ENCODE measurements at places on chromosomes 11 and 22.
A peak's percentile ranks its signal among the peaks of the same experiment; 100 is the strongest.

GRCh38 chr11:35237860-35238715, 99.1 kb downstream of the CD44 start:
- peak; percentile 35 for DNase-seq

- no peak for DNase-seq
Observed at GRCh38 chr11:28296426-28296825, 188.2 kb downstream of the METTL15 start.

DNA sequence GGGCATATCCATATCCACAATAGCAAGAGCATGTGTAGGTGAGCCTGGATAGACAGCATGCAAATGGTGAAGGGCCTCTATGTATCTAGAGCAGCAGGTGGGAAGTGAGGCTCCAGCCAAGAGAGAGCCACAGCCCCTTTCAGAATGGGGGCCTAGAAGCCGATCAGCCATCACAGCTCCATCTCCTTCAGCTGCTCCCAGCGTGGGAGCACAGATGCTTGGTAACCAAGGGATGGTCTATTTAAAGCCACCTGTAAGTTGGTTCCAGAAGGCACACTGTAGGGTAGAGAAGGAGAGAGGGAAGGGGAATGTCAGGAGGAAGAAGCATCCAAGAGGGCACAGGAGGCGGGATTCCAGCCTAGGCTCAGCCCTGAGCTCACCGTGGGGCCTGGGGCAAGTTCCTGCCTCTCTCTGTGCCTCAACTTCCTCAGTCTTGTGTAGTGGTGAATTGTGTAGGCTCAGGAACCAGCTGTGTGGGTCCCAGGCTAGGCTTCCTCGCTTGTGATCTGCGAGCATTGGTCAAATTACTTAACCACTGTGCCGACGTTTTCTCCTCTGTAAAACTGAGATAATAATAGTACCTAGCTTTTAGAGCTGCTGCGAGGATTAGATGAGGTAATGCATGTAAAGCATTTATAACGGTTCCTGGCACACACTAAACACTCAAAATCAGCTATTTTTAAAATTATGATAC, 122.9 kb upstream of the NAV2 start:
- DNase-seq = no peak

DNA sequence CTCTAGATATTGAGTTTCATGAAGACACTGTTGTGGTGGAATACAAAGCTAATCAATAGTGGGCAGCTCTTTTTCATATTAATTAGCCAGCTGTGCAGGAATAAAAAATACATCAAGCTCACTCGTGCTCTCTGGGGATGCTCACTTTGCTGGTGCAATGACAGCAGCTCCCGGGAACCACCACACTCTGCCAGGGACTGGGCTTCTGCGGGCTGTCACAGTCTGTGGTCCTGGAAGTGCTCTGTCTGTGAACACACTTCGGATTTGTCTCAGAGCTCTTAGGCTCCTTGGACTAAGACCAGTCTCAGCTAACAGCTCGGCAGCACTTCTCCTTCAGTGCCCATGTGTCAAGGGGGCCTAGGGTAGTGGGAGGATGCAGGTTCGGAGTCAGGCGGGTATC, 393.5 kb downstream of the TENM4 start:
- DNase-seq = no peak

DNA sequence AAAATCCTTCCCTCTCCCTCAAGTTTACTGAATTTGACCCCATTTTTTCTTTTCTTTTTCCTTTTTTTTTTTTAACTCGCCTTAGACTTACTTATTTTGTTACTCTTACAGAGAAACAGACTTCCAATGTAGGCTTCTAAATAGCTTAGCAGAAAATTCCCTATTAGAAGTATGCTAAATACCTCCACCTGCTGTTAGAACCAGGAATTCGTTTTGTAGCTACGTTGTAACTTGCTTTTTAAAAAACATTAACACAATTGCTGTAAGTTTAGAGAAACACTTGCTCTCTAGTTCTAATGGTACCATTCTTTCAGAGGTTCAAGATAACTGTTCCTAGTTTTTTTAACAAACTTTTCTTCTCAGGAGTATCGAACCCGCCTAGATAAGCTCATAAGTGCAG, 324.2 kb downstream of the DCDC1 start:
- no peak for DNase-seq

DNA sequence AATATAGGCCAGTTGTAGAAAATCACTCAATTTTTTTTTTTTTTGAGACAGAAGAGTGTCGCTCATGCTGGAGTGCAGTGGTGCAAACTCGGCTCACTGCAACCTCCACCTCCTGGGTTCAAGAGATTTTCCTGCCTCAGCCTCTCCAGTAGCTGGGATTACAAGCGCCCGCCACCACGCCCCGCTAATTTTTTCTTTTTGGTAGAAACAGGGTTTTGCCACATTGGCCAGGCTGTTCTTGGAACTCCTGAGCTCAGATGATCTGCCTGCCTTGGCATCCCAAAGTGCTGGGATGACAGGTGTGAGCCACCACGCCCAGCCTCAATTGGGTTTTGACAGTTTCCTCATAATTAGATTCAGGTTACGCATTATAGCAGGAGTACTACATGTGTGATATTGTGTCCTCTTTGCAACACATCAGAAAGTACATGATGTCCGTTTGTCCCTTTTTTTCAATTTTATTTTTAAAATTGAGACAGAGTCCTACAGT, 2.6 kb upstream of the ATP6V1E1 start:
- no peak for DNase-seq

- DNase-seq = no peak
Observed at GRCh38 chr22:22181341-22181850, 63.2 kb upstream of the VPREB1 start.

DNA sequence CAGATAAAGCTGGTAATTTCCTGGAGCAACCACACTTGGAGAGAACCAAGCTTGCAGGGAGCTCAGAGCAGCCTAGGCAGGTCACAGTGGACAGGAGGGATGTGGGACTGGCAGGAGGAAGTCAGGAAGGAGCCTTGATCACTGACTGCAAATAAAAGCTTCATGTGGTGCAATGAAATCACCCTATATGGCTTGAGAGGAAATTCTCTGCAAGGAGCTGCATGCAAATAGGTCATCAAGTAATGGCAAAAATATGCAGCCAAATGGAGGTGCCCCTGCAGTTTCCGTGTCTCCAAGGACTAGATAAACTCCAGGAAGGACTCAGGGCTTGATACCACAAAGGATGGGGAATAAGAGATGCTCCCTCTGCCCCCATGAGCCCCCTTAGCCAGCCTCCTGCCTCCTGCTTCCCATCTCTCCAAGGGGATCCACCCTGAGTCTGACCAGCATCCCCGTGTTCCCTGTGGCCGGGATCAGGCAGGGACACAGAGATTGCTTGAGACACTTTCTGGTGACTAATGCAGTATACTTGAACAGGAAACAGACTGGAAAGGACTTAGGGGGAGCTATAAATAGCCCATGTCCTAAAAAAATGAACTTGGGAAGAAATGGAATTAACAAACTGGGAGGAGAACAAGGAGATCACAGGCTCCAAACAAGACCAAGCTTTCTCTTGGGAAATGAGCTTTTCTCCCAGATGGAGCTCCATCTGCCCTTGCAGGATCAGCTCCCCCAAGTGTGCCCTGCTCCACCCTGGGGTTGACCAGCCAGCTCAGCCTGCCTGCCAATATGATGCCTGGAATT, 23.9 kb upstream of the MICAL2 start:
- no peak for DNase-seq

GRCh38 chr11:130473795-130474377, 25.4 kb downstream of the ADAMTS15 start:
- no peak for DNase-seq

- no peak for DNase-seq
Observed at GRCh38 chr11:70048279-70049024, 29.7 kb upstream of the ANO1 start.

DNA sequence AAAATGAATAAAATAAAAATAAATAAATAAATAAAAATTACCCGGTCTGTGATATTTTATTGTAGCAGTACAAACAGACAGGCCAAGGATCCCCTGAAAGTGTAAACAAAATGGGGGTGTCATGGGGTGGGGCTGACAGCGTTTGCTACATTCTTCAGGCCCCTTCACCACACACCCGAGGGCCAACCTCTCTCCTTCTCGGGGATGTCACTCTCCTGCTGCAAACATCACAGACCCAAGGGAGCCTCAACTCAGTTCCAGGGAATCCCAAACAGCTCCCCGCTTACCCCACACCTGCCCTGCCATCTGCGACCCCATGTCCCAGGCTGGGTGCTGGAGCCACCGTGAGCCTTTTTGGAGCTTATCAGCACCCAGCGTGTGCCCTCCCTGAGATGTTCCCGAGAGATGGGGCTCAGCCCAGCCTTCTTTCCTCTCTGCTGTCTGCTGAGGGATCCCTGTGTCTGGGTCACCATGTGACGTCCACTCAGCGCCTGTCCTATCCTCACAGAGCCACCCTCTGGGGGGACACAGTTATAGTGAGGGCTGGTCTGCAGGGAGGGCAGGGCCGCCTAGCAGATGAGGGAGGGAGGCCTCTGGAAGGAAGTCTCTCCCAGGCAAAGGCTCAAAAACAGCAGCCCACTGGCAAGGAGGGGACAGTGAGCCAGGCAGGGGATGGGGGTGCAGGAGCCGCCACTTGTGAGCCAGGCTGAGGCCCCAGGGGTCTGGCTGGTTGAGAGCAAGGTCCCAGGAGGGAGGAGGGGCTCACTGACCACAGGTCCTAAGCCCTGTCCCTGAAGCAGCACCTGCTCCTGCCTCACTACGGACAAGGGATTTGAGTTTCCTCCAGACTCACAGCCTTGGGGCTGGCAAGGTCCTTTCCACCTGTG, 1041.6 kb downstream of the BRD1 start:
- DNase-seq = no peak

DNA sequence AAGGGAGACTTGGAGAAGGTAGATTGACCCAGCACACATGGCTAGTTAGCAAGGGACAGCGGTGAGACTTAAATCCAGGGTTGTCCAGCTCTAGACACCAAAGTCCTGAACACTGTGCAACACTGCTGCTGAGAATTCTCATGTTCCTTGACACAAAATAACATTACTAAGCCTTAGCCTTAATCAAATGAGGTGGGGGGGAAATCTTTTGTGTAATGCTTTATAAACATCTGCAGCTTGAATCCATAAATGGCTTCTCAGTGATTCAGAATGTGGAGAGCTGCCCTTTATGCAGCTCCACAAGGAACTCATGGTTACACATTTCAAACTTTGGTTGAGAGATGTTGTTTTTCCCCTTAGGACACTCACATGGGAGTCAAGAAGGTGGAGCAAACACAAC, 80.0 kb downstream of the CD44 start:
- no peak for DNase-seq

DNA sequence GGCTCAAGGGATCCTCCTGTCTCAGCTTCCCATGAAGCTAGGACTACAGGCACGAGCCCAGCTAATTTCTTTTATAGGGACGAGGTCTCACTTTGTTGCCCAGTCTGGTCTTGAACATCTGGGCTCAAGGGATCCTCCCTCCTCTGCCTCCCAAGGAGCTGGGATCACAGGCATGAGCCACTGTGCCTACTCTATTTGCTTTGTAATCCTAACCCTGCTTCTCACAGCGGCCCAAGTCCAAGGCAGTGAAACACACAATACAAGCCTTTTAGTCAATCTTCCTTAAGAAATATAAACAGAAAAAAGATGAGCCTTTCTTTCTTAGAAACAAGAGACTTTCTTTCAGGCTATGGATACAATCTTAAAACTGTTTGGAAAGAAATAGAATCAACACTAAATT, 115.2 kb upstream of the SORL1-AS1 start:
- no peak for DNase-seq

DNA sequence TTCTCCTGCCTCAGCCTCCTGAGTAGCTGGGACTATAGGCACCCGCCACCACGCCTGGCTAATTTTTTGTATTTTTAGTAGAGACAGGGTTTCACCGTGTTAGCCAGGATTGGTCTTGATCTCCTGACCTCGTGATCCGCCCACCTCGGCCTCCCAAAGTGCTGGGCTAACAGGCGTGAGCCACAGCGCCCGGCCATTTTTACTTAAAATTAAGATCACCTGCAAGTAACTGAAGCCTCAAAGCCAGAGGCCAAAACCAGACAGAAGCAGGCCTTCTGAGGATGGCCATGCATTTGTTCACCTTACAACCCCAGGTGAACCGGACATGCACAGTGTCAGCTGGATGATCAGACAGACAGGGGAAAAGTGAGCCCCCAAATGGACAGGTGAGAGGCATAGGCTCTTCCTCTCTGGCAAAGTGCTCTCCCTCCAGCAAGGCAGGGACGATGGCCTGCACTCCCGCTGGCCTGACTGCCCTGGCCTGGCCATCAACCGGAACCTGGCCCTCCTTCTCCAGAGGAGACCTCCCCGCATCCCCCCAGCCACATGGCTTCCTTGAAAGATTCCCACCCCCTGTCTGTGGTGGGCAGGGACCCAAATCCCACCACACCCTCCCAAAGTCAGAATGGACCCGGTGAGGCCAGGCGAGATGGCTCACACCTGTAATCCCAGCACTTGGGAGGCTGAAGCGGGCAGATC, 25.9 kb downstream of the APOBEC3H start:
- DNase-seq = no peak

DNA sequence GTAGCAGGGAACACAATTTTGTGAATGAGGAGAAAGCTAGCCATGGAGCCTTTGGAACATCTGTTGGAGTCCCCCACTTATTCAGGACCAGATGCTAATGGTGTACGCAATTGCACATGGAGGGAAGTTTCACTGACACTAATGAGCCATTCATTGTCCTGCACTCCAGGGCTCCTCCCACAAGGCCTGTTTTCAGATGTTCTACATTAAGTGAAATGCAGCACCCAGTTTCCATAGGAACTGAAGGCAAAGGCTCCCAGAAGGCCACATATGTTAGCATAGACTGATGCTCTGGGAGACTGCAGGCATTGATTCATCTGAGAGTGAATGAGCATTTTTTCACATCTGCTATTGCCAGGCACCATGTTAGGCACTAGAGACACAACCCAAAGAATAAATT, 399.5 kb downstream of the ETS1 start:
- no peak for DNase-seq

DNA sequence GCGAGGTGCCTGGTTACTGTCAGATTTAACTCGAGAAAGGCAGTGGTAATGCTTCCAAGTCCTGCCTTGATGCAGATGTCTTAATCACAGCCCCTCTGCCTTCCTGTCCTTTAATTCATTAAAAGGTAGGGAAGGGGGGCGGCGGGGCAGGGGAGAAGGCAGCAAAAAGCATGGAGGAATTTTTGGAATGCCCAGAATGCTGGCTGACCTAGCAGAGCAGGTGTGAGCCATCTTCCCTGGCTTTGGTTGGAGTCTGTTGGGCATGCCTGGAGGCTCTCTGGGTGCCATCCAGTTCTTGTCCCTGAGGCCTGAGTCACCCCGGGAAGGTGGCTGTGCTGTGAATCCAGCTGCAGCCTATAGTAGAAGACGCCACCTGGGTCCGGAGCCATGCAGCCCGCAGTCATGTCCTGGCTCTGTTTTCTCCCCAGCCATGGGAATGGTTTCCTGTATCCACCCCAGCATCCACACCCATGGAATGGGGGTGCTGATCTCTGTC, 15.6 kb downstream of the KIAA1671 start:
- DNase-seq = no peak

GRCh38 chr22:46843821-46844255, 81.4 kb downstream of the TBC1D22A start:
- DNase-seq = no peak
